ENCODE measurements at places on chromosomes 6 and 20.
A peak's percentile ranks its signal among the peaks of the same experiment; 100 is the strongest.

DNA sequence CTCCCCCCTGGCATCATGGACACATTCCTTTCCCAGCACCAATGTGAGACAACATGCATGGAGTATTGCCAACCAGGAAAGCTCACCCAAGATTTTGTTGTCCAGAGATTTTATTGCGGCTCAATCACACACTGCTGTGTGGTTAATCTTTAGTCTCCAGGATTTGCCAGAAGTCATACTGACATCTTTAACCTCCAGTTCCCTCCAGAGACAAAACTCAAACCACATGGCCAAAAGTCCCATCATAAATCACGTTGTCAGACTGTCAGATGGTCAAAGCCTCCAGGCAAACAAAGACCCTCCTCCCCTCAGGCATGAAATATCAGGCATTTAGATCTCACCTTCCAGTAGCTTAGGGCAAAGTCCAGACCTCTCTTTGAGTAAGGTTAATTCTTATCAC, 97.3 kb upstream of the OPRM1 start:
- no peak for DNase-seq

DNA sequence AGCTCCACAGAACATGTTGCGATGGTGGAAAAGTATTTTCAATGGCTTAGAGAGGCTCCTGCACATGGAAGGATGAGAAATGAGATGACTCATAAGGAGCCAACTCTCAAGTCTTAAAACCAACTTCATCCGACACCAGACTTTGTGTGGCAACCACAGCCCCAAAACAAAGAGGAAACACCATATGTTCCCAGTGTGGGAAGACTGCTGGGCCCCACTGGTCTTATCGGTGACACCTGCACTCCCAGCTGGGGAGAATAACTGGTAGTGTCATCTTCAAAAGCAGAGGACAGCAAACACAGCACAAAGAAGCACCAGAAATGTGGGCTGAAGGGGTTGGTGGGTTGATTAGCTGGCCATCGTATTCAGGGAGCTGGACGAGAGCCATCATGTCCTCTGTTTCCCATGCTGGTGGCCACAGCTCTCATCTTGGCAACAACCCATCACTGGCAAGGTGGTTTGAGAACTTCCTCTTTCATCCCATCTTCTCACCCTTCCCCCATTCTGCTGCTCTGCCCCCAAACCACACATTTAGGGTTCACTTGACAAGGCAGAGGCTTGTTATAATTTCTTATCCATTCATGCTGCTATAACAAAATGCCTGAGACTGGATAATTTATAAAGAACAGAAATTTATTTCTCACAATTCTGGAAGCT, 46.0 kb upstream of the TASP1 start:
- no peak for DNase-seq

- DNase-seq = no peak
Measured at GRCh38 chr6:53986165-53986720, 125.0 kb upstream of the MLIP start.

DNA sequence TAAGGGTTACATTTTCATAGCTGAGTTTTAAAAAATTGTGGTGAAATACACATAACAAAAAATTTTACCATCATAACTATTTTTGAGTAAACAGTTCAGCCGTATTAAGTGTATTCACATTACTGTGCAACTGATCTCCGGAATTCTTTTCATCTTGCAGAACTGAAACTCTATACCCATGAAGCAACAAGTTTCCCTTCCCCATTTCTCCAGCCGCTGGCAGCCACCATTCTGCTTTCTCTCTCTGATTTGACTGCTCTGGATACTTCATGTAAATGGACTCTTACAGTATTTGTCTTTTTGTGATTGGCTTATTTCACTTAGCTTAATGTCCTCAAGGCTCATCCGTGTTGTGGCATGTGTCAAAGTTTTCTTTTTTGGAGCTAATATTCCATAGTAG, 341.6 kb downstream of the QKI start:
- no peak for DNase-seq

DNA sequence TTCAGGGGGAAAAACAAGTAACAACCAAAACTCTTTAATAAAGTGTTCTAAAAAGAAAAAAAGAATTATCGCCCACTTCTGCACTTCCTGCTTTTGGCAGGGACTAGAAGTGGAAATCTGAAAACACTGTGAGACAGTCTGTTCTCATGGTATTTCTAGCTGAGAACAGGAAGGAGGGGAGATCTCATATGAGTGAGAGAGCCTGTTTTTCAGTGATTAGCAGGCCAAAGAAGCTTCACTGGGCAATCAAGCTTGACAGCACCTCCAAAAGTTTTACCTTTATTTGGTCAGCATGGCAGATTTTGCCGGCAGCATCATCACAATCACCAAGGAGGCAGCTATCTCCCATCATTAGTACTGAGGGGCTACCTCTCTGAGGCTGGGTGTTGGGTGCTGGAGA, 79.5 kb upstream of the ATXN1 start:
- no peak for DNase-seq

- no peak for DNase-seq
Measured at GRCh38 chr6:14945461-14946185, 300.2 kb upstream of the JARID2 start.

GRCh38 chr6:92756912-92757311, 662.4 kb downstream of the EPHA7 start:
- no peak for DNase-seq

DNA sequence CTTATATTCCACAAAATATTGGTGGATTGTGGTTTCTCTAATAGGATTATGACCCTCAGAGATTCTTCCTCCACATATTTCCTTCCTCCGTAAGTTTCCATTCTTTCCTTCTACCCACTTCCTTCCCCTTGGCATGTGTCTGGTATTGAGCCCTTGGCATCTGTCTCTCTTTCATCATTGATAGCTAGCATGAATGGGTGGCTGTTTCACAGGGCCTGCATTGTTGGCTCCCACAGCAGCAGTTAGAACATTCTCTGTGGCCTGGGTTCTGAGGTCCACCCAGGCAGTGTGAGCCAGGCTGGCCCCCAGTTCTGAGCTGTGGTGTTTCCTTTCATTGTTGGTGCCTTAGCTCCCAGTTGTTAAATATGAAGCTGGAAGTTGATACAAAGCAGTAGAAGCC, 125.3 kb downstream of the ANKS1A start:
- no peak for DNase-seq

GRCh38 chr20:36149469-36149868, 5.1 kb upstream of the EPB41L1 start:
- DNase-seq = no peak

GRCh38 chr6:33029328-33030184, 20.2 kb upstream of the HLA-DOA start:
- no peak for DNase-seq

DNA sequence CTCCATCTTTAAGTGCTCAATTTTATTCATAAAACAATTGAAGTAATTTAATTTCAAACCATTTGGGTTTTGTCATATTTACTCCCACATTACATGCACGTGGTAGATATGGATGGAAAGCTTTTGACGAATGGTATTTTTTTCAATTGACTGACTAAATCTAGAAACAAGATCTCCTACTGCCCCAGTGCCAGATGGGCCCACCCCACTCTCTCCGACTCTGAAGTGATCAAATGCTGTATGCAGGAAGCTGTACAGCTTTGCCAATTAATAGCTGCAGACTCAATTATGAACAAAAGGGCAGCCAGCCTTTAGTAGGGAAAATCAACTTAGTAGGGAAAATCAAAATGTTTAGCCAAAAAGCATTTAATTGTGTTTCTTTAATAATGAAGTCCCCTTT, 46.2 kb downstream of the PACRG start:
- no peak for DNase-seq

GRCh38 chr6:105459049-105459448, 56.2 kb upstream of the PREP start:
- no peak for DNase-seq

GRCh38 chr6:37173493-37174195, 3.7 kb downstream of the PIM1 start:
- peak; percentile 38 for DNase-seq

DNA sequence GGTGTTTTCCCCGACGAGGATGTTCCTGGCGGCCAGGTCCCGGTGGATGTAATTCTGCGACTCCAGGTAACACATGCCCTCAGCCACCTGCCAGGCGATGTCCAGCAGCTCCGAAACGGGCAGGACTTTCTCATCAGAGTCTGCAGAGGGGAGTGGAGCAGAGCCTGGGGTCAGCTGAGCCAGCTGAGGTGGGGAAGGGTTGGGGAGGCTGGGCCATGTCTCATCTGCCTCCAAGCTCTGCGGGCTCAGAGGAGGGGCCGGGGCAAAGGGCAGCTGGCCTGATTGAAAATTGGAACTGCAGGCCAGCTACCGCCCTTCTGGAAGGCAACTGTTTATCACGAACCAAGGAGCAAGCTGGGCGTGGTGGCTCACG, 6.4 kb downstream of the PTK6 start:
- DNase-seq = no peak

DNA sequence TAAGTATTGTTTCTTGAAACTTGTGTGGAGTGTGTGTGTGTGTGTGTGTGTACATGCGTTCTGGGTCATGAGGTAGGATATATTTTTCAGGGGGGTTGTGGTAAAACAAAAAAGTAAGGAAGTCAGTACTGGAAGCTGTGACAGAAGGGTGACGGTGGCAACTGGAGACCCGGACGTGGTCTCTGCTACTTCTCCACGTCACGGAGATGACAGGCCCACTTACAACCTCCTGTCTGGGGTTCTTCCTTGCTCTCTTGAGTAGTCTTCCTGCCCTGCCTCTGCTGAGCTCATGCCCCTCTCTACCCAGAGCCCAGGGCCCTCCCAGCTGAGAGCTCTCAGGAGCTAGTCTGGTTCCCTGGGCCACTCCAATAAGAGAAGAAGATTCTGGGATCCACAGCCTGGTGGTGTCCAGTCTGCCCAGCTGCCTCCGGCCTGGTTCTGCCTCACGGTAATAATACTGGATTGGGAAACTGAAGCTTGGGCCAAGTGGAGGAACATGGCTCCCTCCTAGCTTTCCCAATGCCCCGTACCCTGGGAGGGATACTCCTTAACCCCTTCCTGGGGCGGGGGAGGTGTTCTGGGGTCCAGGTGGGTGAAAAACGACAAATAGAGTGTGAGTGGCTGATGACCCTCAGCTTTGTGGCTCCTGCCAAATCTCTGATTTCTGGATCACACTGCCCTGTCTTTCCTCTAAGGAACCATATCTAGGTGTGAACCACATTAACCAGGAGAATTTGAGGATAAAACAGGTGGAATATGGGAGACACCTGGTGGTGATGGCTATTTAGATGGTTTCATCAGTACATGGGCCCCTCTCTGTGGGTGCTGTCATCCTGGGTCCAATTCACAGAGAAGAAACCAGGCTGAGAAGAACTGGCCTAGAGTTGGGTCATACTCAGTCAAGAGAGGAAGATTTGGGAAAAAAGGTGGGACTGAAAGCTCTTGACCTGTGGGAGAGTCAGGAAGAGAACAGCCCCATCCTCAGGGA, 27.2 kb downstream of the VEGFA start:
- DNase-seq = no peak

- DNase-seq = no peak
Measured at GRCh38 chr6:24100024-24100769, 25.8 kb upstream of the NRSN1 start.

DNA sequence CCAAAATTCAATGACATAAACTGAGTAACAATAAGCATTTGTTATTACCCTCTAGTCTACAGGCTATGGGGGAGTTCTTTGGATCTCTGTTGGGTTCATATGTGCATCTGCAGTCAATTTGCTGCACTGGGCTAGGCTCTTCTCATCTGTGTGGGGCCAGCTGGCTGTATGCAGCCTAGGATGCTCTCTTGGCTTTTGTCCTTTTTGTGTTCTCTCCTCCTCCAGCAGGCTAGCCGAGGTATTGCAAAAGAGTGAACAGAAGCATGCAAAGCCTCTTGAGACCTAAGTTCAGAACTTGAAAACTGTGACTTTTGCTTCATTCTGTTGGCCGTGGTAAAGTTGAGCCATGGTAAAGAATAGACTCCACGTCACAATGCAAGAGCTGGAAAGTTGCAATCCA, 62.8 kb upstream of the FOXO3 start:
- no peak for DNase-seq

DNA sequence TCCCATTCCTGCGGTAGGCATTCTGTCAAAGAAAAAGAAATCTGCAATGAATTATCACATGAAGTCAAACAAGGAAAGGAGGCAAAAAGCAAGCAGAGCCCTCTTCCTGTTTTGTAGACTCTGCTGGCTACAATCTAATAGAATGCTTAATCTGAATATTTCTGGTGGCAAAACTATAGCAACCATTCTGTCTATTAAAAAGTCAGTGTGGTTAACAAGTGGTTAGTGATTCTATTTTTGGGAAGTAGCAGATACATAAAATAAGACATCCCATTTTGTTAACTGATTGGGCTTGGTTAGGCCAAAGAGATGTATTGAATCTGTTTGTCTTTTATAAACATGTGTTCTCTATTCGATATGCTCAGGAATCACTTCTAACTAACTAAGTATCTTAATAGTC, 442.3 kb downstream of the CDC5L start:
- no peak for DNase-seq

DNA sequence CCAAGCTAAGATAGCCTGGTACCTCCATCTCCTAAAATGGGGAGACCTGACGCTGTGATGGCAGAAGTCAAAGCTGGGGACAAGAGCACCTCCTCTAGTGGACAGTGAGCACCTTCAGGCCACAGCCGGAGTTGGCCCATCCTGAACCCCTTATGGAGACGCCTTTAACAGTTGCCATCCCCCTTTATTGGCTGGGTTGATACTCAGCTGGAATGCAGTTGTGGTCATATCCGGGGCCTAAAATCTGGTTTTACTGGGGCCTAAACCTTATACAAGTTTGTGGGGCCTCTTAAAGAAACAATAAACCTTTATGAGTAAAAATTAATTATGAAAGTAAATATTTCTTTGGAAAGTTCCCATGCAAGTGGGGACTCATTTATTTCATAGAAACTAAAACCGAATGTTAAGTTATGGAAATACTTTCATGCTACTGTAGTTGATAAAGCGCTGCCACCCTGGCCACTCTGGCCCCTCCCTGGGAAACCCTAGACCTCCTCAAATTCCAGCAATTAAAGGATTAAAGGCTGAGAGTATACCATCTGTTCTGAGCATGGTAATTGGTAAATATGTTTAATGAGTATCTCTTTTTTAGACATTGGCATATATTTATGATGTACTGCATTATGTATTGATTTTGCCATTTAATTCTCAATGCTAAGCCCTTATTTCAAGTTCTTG, 95.1 kb upstream of the SASH1 start:
- DNase-seq = no peak

GRCh38 chr6:26251354-26252076, 113.5 kb upstream of the BTN3A2 start:
- DNase-seq = no peak

GRCh38 chr6:912871-913835, 220.2 kb upstream of the EXOC2 start:
- DNase-seq = no peak

DNA sequence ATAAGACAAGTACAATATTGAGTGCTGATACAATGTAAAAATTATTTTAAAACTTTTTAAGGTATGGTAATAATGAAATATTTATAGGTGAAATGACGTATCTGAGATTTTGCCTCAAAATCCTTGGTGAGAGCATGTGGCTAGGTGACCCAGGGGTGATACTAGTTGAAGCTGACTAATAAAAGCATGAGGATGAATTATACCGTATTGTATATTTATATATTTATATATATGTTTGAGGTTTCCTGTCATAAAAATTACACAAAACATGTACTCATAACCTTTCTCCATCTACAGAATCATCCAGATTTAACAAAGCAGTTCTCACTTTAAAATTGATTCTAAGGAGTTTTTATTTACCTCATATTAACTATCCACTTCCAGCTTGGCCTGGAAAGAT, 358.1 kb downstream of the CDKAL1 start:
- DNase-seq = no peak

Data from stimulated activated CD8-positive, alpha-beta memory T cell treated with anti-CD3 and anti-CD28 coated beads, Interleukin-4, amount 100 ng/mL, for 4 hours (primary cell).